ENCODE measurements at places on chromosomes 2 and 18.

- DNase-seq = no peak
Observed at GRCh38 chr2:65724752-65725151, 292.4 kb upstream of the SPRED2 start.

- no peak for DNase-seq
Observed at GRCh38 chr18:40546875-40547274, 1408.2 kb upstream of the PIK3C3 start.

- peak; percentile 8 for DNase-seq
Observed at GRCh38 chr2:57720728-57721627, 325.6 kb upstream of the VRK2 start.

DNA sequence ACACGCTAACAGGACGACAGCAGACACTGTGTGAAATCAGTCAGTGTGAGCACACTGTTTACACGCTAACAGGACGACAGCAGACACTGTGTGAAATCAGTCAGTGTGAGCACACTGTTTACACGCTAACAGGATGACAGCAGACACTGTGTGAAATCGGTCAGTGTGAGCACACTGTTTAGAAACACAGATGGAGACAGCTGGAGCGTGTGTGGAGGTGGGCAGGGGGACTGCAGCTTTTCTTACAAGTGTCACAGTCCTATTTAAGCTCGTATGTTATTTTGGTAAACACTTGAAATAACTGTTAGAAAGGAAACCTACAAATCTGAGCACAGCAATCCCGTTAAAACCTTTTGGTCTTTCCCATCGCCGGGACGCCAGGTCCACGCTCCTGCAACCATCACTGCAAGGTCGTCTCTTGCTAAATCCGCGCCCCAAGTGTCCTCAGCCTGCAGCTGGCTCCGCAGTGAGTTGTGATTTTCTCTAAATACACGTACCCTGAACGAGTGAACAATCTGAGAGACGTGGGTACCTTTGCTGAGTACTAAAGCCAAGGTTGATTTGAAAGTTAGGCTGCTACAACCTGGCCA, 58.9 kb upstream of the CTDP1 start:
- no peak for DNase-seq

DNA sequence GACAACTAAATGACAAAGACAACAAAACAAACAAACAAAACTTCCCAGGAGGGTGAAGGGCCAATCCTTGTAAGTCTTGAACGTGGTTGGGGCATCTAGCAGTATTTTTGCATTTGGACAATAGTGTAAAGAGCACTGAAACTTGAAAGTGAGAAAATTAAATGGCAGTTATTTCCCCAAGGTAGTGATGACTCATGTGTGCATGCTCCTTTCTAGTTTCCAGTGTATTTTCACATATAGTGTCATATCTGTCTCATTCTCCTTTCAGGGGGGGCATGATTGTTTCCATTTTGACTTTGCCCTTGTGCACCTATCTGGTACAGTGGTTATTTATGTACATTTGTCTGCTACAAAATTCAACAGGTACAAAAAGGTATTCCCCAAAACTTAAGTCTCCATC, 39.5 kb downstream of the CERS6 start:
- peak; percentile 17 for DNase-seq

- no peak for DNase-seq
Observed at GRCh38 chr2:148909114-148909513, 34.1 kb downstream of the KIF5C start.

DNA sequence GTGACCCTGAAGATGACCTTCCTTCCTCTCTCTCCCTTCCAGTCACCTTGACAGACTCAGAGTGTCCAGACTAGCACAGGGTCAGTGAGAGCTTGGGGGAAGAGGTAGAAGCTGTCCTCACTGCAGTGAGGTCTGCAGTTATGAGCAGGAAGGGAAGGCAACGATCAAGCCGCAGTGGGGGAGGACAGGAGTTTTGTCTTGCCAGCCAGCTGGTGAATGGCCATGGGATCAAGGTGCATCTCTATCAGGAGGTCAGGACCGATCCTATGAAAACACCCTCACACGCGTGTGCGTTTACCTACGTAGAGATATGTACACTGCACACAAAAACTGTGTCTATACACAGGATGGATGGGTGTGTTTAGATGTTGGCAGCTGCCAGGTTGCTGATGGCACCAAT, 83.2 kb downstream of the THNSL2 start:
- no peak for DNase-seq

DNA sequence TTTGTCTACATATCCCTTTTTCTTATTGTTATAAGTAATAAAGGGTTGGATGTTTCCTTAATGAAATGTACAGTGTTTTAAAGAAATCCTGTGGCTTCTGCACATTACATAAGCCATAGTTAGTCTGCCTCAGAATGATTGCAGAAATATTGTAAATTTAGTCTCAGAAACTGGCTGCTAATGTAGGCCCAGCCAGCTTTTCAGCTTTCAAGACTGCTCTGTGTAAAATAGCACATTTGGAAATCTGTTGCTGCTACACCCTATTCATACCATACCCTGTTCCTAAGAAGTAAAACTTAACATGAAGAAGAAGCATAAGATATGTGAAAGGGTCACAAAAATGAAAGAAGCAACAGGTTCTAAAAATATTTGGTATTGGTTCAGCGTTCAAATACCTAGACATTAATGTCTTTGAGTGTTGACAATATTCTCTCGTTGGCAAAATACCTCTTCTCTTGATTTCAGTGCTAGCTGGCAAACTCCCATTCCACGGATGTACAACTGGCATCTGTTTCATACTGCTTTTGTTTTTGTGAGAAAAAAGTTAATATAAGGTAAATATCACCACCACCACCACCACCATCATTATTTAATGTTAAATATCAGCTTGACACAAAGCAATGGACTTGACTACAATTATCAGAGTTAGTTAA, 19.2 kb upstream of the NCKAP1 start:
- no peak for DNase-seq

DNA sequence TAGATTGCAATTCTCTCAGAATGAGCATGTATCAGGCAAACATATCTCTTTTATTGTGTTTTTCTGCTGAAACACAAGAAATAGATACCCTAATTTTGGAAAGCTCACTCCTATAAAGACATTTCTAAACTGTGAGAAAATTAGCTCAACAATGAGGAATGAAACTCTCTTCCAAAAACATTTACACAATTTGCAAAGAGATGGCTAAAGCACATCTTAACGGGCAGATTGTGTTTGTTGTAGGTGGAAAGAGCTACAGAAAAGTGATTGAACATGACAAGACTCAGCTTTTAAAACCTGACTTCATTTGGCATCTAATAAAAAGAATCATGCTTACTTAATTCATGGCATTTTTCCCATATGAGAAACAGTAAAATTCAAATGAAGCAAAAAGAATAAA, 175.0 kb upstream of the SLC39A10 start:
- no peak for DNase-seq

All from GM18507 (cell line).